NCI-H226 (cell line): ENCODE measurements at places on chromosomes 6 and 20.

DNA sequence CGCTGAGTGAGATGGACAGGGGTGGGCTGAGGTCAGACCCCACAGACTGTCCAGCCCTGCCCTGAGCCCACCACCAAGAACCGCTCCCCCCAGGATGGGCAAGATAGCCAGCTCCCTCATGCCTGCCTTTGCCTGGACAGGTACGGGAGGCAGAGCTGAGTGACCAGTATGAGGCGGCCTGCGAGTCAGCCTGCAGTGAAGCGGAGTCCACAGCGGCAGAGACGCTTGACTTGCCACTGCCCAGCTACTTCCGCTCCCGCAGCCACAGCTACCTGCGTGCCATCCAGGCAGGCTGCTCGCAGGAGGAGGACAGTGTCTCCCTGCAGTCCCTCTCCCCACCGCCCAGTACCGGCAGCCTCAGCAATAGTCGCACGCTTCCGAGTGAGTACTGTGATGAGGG, 94.8 kb upstream of the MYL9 start:
- DNase-seq: no peak

DNA sequence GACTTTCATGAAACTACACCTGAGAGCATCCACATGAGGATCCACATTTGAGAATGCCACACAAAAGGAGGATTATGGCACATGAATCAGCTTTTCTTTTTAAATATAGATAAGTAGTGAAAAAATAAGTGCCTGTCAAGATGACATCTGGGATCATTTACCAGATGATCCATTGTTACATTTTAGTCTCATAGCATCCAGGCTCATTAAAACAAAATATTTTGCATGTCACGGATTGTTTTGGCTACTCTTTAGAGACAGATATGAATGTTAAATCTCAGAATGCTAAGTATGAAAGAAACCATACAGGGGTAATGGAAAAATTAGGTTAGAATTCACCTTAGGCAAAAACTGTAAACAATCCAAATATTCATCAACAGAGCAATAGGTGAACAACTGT, 66.7 kb downstream of the MYO6 start:
- DNase-seq: no peak

GRCh38 chr6:72418495-72418894, 203.4 kb upstream of the KCNQ5 start:
- no peak for DNase-seq

GRCh38 chr6:36227379-36228228, 31.1 kb downstream of the BRPF3 start:
- DNase-seq: no peak

DNA sequence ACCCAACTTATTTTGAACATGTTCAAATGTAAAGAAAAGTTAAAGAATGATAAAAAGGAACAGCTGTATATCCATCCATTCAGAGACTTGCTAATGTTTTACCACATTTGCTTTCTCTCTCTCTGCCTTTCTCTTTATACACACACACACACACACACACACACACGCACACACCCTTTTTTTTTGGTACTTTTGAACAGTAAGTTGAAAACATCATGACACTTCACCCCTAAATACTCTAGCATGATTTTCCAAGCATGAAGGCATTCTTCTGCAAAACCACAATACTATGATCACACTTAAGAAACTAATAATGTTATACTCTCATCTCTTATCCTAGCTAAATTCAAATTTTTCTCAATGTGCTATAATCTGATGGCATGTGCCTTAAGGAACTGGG, 192.3 kb downstream of the UTRN start:
- no peak for DNase-seq

- DNase-seq: peak; percentile 7
Observed at GRCh38 chr6:42661540-42662153, 60.8 kb downstream of the PRPH2 start.

GRCh38 chr20:56527521-56527920, 3.0 kb downstream of the FAM209A start:
- DNase-seq: no peak

GRCh38 chr6:15357782-15358181, 111.9 kb downstream of the JARID2 start:
- no peak for DNase-seq

GRCh38 chr6:23659125-23659524, 466.9 kb upstream of the NRSN1 start:
- DNase-seq: no peak

- no peak for DNase-seq
Observed at GRCh38 chr20:42074944-42075343, 456.8 kb upstream of the CHD6 start.

GRCh38 chr20:2446845-2447244, 23.7 kb downstream of the SNRPB start:
- DNase-seq: no peak

DNA sequence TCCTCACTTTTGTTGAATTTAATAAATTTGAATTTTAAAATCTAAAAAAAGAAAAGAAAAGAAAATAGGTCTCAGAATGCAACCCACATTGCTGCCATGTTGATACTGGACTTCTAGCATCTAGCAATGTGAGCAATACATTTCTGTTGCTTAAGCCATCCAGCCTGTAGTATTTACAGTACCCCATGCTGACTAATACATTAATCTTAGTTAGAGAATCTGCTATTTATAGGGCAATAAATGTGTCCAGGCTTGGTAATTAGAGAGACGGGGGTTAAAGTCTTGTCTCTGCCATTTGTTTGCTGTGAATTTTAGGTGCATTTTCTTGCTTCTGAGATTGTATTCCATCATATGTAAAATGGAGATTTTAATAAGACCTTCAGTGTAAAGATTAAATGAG, 471.3 kb downstream of the DHX35 start:
- DNase-seq: no peak

- DNase-seq: no peak
Observed at GRCh38 chr6:168609914-168610490, 169.0 kb downstream of the SMOC2 start.

DNA sequence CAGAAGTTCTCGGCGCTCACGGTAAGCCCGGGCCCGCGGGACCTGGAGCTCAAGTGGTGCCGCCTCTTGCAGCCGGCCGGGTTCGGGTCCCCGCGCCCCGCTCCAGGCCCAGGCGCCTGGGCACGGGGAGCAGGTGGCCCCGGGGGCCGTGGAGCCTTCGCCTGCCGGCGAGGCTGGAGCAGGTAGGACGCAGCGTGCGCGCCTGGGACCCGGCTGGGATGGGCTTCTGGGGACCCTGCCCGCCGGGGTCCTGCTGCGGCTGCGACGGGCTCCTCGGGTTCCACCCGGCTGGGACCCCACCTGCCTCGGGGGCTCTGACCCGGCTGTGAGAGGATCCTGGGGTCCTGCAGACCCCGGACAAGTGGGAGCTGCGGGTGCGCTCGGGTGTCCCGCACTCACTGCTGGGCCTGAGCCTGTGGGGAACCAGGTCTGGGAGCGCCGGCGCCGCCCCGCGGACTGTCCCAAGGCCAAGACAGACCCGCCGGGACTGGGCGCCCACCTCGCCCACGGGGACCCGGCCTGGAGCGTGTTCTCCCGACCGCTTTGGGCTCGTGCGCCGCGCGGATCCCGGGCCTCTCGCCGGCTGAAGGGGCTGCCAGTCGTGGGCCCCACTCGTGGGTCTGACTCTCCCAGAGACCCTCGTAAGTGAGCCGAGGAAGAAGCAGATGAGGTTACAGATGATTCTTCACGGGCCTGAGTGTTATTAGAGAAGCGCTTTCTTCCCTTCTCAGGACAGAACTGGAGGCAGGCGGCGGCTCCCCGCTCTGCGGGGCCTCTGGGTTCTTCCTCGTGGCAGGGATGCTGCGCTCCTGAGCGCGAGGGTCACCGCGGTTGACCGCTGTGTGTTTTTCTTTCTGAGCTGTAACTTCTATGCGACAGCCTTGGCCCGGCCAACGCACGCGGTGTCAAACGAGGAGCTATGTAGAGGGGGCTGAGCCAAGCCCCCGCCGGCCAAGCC, 729 bp downstream of the SMOC2 start:
- DNase-seq: no peak

GRCh38 chr6:1670711-1671462, 61.2 kb downstream of the FOXC1 start:
- peak; percentile 50 for DNase-seq

DNA sequence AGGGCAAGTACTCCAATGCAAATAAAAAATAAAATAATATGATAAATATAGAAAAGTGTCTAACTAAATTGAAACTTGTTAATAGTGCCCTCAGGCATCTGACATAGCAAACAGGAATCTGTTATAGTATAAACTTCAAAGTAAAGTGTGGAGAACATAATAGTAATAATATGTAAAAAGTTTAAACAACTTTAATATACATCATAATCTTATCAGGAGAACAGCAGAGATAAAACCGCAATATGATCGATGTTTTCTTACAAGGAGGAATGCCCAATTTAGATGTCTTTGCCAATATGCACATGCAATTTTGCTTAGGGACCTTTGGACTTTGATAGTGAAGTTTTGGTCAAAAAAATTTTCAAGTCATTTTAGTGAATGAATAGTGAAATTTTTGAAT, 514.8 kb upstream of the IMPG1 start:
- peak; percentile 53 for DNase-seq

DNA sequence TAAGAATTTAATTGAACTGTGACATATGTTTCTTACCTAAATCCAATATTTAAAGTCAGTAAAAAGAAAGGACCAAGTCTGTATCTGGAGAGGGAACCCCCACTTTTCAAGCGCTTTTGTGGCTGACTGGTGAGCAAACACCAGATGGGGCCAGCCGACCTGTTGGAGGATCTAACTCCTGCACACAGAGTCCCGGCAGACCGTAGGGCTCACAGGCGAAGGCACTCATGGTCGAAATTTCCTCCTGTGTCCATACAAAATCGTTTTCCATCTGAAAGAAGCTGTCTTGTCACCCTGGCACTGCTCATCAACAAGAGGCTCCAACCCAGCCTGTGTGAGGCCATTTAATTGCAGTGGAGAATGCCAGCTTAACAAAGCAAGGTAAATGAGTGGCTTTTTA, 94.0 kb downstream of the SCML4 start:
- no peak for DNase-seq

DNA sequence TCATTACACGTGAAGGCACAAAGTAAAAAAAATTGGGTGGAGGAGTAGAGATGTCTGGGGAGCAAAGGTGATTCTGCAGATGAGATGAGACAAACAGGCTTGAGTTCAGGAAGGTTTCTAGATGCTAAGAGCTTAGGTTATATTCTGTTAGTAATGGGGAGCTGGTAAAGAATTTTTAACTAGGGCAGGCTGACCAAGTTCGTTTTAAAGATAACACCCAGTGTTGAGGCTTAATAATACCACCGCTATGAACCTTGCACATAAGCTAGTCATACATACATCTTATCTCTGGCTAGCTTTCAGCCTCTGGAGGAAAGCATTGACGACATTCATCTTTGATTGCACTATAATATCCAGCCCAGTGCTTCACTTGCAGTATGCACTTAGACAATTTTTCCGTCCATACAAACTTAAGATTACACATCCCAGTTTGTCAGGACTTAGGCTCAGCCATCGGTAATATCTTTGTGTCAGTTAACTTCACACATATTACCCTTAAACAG, 12.1 kb downstream of the NHSL1 start:
- no peak for DNase-seq

DNA sequence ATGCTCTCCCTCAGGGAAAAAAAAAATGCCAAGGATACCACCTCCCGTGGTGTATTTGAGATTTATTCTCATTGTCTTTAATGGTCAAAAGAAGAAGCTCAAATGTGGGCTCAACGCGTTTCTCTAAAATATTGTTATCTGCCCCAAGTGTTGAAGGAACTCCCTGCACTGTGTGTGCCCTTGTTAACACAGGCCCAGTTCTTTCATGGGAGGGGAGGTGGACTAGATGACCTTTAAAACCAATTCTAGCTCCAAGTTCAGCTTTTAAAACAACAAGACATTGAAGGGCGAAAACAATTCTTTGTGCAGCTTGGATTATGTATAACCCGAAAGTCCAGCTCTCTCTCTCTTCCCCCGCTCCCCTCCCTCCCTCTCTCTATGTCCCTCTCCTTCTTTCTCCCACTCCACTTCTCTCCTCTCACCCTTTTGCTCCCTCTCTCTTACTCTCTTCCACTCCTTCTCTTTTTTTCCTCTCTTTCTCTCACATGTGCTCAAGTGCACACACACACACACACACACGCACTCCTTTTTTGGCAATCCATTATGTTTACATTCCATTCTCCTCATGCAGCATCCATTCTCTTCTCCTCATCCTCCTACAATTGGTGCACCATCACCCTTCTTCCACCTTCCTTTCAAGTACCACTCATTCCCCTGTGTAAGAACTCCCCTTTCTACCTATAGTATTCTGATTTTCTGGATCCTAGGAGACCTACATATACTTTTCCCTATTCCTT, 8.5 kb downstream of the HLA-DMB start:
- no peak for DNase-seq

DNA sequence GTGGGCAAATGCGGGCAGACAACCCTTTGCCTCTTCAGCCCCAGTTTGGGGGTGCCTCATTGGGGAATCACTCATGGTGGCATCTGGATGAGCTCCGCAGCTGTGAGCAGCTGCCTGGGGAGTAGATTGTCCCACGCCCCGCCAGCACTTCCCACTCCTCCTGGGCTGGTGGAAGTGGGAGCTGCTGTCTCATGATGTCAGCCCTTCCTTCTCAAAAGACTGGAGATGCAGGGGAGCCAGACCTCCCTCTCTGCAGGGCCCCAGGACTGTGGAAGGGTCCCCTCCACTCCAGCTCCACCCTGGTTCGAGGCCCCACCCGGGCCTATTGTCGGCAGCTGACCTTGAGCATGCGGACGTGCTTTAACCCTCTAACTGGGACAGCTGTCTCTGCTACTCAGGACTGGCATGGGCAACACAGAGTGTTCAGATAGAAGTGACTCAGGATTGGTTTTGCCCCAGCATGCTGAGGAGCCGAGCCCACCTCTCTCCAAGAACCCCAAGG, 2.0 kb downstream of the UNC93A start:
- DNase-seq: no peak

- DNase-seq: no peak
Observed at GRCh38 chr6:128841518-128841917, 41.4 kb upstream of the LAMA2 start.

GRCh38 chr6:144244688-144245087, 40.4 kb upstream of the UTRN start:
- DNase-seq: no peak

DNA sequence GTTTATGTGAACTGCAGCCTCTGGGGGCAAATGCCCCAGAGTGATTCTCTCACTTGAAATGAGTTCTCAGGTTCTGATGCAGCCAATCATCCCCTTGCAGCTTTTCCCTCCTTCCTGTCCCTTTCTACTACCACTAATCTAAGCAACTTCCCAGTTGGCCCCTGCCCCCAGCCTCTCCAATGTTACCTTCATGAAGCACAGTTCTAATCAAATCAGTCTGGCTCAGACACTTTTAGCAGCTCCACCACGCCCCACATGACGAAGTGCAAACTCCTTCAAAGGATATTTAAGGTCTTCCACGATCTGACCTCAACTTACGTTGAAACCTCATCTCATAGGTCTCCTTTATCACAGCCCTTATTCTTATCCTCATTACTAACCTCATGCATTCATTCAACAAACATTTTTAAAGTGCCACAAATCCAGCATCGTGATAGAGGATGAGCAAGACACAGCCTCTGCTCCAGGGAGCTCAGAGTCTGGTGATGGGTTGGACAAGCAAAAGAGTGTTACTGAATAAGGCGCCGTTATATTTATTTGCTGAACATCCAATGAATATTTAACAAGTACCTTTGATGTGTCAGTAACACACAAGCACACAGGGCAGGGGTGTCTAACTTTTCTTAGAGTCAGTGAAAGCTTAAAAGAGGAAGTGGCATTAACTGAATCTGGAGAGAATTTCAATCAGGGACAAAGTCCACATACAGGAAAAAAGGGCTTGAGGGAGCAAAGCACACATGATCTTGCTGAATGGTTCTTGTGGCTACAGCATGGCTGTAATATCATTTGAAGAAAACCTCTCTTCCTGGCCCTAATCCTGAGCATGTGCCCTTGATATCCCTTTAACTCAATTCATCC, 20.4 kb upstream of the DTNBP1 start:
- DNase-seq: no peak
